ENCODE measurements at places on chromosomes 11 and 22.

GRCh38 chr22:49676230-49676629, 151.4 kb downstream of the BRD1 start:
- DNase-seq, result no peak

- no peak for DNase-seq
Observed at GRCh38 chr11:43489869-43490465, 131.2 kb downstream of the TTC17 start.

GRCh38 chr11:118605116-118605867, 2.1 kb upstream of the PHLDB1 start:
- DNase-seq, result peak; percentile 98

DNA sequence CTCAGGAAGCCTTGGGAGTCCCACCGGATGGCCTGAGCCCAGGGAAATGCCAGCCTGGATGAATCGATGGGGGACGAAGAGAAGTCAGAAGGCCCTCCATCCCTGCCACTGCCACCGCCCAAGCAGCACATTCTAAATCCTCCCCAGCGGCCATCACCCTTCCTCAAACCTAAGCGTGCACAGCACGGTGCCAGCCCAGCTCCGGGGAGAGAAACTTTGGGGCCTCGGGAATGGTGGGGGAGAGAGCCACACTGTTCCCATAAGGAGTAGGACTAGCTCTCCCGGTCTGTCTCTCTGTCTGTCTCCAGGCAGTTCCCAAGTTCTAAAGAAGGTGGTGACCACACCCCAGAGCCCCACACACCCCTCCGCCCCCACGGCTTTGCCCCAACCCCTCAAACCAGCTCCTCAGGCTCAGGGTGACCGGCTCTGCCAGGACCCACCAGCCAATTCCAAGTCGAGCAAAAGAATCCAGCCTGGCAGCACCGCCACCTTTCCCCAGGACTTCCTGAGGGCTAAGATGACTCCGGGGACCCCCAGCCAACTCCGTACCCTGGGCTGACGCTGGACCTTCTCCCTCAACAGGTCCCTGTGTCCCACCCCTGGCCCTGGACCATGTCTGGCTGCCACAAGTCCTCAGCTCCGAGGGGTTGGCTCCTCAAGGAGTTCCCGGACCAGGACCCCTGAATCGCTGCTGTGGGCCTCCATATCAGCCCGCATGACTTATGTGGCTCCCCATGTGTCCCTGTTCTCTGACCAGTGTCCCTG, 2.7 kb downstream of the AHNAK start:
- DNase-seq, result no peak

DNA sequence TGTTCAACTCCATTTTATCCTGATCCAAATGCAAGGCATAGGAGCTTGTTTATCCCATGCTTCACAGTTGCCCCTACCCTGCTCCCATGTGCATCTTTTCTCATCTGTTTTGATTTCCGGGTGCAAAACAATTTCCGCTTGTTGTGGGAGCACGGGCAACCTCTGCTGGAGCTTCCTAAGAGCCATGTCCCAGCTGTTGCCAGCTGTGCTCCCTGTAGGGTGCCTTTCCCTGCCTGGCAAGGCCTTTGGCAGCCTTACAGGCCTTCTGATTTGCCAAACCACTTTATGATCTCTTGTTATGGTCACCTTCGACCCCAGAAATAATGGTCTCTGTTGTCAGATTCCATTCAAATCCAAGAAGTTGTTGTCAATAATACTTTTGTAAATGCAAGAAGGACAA, 1038.5 kb downstream of the OPCML start:
- DNase-seq, result no peak

DNA sequence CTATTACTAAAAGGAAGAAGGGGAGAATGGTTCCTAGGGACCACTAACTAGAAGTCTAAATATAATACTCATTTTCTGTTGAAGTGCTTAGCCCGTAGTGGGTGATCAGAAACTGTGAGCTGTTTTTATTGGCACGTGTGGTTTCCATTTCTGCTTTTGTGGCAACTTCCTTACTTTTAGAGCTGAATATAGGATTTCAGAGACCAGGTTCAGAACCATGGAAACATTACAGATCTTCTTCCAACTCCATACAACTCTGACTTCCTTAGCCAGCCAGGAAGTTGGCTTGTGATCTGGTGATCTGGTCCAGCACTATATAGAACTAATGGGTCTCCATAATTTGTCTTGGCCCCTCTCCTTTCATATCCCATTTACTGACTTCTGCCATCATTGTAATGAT, 2.6 kb upstream of the ME3 start:
- no peak for DNase-seq

GRCh38 chr11:1751999-1752906, 1.9 kb upstream of the IFITM10 start:
- no peak for DNase-seq

- DNase-seq, result no peak
Observed at GRCh38 chr11:30509364-30509763, 76.8 kb downstream of the MPPED2 start.

GRCh38 chr22:30615543-30615954, 8.6 kb downstream of the TCN2 start:
- DNase-seq, result no peak

DNA sequence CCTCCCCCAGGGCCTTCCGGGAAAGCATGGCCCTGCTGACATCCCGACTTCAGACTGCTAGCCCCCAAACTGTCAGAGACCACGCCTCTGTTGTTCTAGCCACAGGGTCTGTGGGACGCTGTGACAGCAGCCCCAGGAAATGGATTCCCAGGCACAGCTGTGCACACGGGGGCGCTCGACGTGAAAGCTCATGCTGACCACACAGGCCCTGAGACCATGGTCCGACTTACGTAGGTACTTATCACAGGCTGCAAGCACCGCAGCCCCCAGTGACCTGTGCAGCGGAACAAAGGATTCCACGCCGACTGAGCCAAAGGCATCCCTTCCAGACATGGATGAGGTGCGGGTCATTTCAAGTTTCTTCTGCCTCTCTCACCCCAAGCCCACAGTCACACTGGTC, 150.6 kb downstream of the CTTN start:
- DNase-seq, result no peak

DNA sequence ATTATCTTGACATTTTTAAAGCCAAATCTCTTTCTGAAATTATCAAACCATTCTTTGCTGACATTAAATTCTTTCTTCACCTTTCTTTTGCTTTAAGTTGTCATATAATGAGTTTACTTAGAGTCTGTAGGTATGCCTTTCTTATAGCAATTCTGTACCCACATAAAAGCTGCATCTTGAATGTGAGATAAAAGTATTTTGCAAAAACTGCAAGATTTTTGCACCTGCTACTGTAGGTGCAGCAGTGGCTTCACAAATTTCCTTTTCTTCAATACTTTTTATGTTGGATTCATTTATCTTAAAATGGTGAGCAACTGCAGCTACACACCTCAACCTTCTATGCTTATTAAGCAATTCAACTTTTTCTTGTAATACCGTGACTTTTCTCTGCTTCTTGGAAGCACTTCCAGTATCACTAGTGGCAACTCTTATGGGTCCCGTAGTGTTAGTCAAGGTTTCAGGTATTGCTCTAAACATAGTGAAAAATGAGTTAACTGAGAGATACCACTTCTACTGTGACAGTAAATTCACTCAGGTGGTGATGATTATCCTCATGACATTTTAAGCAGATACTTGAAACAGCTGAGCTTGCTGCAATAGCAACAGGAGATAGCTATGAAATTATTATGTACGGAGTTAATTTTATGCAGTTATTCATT, 18.8 kb downstream of the ZFP91 start:
- no peak for DNase-seq

GRCh38 chr11:32821517-32821916, 8.2 kb upstream of the PRRG4 start:
- no peak for DNase-seq

DNA sequence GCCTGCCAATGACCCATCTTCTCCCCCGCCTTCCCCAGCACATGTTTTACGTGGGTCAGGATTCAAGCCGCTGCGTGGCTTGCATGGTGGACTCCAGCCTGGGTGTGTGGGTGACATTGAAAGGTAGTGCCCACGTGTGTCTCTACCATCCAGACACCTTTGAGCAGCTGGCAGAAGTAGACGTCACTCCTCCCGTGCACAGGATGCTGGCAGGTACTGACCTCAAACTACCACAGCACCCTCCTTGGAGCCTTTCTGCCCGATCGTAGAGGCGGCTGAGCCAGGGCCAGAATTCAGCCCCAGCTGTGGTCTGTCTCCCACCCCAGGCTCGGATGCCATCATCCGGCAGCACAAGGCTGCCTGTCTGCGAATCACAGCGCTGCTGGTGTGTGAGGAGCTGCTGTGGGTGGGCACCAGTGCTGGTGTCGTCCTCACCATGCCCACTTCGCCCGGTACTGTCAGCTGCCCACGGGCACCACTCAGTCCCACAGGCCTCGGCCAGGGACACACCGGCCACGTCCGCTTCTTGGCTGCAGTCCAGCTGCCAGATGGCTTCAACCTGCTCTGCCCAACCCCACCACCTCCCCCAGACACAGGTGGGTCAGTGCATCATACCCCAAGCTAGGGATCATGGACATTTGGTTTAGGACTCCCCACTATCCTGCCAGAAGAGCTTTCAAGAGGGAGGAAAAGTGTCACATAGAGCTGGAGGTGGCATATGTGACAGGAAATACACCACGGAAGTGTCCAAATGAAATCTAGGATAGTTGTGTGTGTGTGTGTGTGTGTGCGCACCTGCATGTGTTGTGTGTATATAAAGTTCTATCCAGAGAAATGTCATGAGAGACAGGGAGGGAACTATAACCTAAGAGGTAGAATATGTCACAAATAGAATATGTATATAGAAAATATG, 10.6 kb upstream of the RELT start:
- no peak for DNase-seq

GRCh38 chr11:17407575-17407974, 19.1 kb upstream of the KCNJ11 start:
- DNase-seq, result no peak

DNA sequence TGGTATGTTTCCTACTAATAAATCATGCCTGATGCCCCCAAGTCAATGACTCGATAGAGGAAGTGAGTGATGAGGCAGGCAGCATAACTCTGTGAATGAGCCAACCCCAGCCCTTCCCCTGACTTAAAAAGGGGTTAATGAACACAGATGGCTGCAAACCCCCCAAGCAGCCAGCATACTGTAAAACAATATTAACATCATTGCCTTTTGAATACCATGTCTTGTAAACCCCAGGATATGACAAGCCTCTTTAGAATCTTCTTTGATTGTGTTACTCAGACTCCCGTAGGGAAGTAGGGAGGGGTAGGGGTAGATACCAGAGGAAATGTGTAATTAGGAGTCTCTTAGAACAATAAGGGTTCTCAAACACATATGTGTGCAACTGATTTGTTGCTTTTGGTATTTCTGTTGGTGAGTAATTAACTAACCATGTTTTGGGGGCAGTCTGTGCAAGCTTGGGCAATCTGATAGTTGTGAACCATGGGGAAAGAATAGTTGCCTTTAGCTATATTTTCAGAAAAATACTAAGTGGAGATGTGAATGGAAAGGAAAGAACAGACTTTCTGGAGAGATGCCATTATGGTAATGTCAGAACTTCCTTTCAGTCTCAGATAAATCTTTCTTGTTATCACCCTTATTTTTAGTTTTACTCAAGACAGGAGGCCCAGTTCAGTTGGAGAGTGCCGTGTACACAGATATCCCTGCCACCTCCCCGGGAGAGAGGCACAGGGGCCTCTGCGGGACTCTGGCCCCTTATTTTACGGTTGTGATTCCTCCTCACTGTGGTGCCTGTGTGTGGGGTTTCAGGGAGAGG, 701.8 kb downstream of the NTM start:
- DNase-seq, result no peak

DNA sequence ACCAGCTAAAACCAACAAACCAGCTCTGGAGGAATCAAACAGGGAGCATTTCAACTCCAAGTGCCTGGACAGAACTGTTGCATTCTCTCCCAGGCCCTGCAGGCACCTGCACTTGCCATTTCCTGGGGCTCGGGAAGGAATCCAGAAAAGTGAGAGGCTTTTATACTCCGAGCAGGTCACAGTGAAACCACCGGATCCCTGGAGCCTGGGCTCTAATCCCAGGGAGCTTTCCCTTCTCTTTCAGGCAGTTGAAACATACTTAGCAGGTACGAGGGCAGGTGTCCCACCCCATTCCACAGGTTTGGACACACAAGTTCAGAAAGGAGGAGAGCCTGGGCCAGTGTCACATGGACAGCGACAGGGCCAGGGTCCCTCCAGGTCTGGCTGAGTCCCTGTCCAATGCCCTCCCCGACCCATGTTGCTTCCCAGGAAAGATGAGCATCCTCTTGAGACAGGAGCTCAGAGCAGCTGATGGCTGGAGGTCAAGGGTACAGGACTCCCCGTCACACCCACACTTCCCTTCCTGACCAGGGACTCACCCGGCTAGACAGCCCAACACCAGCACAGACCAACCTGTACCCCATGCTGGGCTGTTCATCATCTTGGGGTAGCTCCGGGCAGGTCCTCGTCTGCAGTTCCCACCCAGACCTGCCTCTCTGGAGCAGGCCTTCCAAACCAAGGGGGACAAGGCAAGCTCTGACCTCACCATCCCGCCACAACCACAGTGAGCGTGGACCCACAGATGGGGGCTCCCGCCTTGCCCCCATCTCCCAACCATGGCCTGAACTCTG, 49.9 kb upstream of the CD5 start:
- DNase-seq, result no peak

GRCh38 chr11:106961518-106961917, 56.8 kb downstream of the GUCY1A2 start:
- no peak for DNase-seq

- no peak for DNase-seq
Observed at GRCh38 chr11:57647372-57647771, 2.3 kb downstream of the YPEL4 start.

DNA sequence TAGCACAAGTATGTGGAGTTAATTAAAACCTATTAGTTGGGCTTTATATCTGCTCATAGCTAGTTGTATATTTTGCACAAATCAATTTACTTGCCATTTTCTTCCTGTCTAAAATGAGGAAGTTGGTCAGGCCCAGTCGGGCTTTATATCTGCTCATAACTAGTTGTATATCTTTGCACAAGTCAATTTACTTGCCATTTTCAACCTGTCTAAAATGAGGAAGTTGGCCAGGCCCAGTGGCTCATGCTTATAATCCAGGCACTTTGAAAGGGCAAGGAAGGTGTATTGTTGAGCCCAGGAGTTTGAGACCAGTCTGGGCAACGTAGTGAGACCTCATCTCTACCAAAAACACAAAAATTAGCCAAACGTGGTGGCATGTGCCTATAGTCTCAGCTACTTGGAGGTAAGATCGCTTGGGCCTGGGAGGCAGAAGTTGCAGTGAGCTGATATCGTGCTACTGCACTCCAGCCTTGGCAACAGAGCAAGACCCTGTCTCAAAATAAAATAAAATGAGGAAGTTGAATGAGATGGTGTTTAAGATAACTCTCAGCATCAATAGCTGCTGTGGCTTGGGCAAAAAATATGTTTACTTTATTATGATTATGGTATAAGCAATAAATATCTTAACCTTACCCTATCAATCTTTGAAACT, 1558.6 kb upstream of the RAG2 start:
- DNase-seq, result no peak

Data from vagina (tissue), 2 donors.